Pancreas (tissue), 10 donors: ENCODE measurements at places on chromosomes 5 and 9.
A peak's percentile ranks its signal among the peaks of the same experiment; 100 is the strongest.

- no peaks in the 10 kb centered on the region for H3K36me3 ChIP-seq
- no peaks in the 10 kb centered on the region for H3K4me1 ChIP-seq
- H3K4me3 ChIP-seq = no peak overlapping the region
- no peaks in the 10 kb centered on the region for H3K27me3 ChIP-seq
These were observed 42.1 kb upstream of the TMOD1 start for GRCh38 chr9:97459326-97459725.

DNA sequence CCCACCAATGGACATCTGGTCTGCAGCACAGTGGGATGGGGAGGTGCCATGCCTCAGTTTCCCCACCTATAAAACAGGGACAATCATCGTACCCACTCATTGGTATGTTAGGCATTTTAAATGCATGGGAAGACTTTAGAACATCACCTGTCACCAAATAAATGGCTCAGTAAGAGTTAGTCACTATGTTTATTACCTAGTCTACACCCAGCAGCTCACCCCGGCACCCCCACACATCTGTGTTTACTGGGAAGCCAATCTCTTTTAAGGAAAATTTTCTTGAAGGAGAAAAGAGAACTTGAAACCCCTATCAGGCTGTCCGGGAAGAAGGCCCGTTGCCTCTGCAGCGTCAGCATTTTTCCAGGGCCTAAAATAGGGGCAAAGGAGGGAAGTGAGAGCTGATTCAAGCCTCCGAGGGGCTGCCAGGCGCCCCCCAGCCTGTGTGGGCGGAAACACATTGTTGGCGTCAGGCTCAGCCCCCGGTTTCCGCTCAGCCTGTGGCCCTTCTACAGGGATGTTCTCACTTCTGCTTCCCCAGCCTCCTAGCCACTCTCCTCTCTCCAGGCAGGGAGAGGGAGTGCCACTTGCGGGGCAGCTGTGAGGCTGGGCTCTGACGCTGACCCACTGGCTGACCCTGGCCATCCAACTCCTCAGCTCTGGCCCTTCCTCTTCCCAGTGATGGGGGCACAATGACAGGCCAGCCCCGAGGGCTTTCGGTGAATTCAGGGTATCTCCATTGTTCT, 4.6 kb downstream of the CSF1R start:
- no peak overlapping the region for H3K4me3 ChIP-seq
- H3K36me3 ChIP-seq = no peaks in the 10 kb centered on the region
- no peaks in the 10 kb centered on the region for H3K4me1 ChIP-seq
- no peak for DNase-seq

DNA sequence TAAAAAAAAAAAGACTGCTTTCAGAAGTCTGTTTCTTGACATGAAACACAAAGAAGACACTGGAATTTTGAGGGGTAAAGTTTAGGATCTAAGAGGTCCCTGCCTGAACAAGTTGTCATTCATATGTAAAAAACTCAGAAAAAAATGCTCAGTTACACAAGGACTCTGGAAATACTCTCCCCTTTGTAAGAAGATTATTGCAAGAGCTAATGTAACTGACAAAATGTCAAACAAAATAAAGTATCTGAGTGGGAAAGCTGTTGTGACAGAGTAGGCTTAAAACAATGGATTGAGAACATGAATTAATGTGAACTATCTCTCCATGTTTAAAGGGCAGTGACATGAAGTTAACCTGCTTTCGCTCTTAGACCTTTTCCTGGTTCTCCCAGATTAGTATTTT, 416.7 kb upstream of the TYRP1 start:
- no peaks in the 10 kb centered on the region for H3K4me1 ChIP-seq
- H3K36me3 ChIP-seq = no peaks in the 10 kb centered on the region
- H3K4me3 ChIP-seq = no peak overlapping the region
- H3K27ac ChIP-seq = no peak overlapping the region
- H3K27me3 ChIP-seq = no peaks in the 10 kb centered on the region
- DNase-seq = no peak

DNA sequence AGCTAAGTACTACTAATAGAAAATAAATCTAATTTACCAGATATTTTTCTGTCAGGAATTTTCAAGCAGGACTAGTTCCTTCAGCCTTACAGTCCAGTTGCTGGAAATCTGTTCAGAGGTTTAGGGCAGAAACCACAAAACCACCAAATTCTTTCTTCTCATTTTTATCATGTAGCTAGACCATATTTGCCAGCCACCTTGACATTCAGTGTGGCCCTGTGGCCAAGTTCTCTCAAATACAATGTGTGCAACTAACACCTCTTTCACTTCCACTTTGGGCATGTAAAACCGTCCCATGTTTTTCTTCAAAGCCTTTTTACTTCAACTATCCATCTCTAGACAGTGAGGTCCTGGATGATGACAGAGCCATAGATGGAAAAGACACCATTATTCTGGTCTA, 1133.2 kb upstream of the CDH18 start:
- H3K4me1 ChIP-seq = no peaks in the 10 kb centered on the region
- no peaks in the 10 kb centered on the region for H3K27me3 ChIP-seq
- H3K4me3 ChIP-seq = no peak overlapping the region
- DNase-seq = no peak
- H3K36me3 ChIP-seq = no peaks in the 10 kb centered on the region
- no peak overlapping the region for H3K27ac ChIP-seq

GRCh38 chr9:2267181-2267745, 252.1 kb downstream of the SMARCA2 start:
- no peak overlapping the region for H3K4me3 ChIP-seq
- no peaks in the 10 kb centered on the region for H3K36me3 ChIP-seq
- no peak for DNase-seq
- H3K27ac ChIP-seq = no peak overlapping the region

DNA sequence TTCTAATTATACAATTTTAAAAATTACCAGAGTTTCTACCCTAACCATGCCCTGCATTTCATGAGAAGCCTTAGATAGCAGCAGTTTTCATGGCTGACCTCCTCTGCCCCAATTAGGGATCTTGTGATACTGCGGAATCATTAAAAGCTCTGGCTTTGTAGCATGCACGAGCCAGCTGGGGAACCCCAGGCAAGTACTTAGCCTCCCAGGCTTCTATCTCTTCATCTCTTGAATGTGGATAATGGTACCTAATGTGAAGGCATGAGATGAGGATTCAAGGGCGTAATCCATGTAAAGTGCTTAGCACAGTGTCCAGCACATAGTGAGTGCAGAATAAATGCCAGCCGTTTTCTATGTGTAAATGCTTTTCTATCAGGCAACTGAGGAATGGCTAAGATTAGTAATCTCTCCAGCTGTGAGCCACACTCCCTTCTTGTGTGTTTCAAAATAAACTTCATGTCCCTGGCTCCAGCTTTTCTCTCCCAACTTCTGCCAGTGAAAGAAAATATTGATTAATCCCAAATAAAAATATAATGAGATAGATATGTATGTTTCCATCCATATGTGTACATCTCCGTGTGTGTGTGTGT, 88.4 kb downstream of the APBA1 start:
- no peak overlapping the region for H3K4me3 ChIP-seq
- DNase-seq = no peak
- H3K4me1 ChIP-seq = peaks cover 5% of the 10 kb centered on the region
- H3K27me3 ChIP-seq = no peaks in the 10 kb centered on the region

DNA sequence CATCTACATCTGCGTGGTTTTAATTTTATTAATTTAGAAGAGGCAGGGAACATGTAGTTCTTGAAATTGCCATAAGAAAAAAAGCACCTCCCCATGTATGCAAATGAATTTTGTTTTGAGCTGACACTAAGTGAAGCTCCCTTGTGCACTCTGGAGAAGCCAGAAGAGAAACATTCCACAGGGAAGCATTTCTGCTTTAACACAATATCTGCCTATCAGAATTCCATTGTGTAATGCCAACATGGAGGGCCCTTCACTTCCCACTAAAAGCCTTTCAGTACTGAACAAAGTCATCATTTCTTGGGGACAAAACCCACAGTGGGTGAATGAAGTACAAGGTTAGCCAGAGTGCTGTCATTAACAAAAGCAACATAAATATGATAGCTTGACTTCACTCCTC, 59.7 kb downstream of the PRELID2 start:
- no peaks in the 10 kb centered on the region for H3K4me1 ChIP-seq
- H3K36me3 ChIP-seq = no peaks in the 10 kb centered on the region

GRCh38 chr5:165616490-165617405, 2111.3 kb downstream of the MAT2B start:
- no peak overlapping the region for H3K27ac ChIP-seq
- DNase-seq = no peak
- no peaks in the 10 kb centered on the region for H3K36me3 ChIP-seq
- H3K27me3 ChIP-seq = no peaks in the 10 kb centered on the region

DNA sequence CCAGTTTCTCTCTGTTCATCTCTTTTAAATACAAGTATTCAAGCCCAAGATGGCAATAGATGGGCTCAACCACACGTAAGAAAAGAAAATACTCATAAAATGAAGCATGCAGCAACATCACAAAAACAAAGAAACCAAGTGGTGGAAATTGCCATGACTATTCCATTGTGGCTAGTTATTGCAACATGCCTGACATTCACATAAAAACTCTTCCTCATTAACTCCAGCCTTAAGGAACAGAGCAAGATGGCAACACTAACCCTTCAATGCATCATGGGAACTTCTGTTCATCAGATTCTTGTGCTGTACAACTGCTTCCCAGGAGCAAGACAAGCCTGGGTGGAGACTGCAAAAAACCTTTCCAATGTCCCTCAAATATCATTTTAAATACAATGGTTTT, 1.4 kb upstream of the GLIS3 start:
- H3K4me3 ChIP-seq = no peak overlapping the region
- peak overlapping the region; percentile 41 for H3K27ac ChIP-seq
- H3K27me3 ChIP-seq = no peaks in the 10 kb centered on the region
- no peak for DNase-seq

DNA sequence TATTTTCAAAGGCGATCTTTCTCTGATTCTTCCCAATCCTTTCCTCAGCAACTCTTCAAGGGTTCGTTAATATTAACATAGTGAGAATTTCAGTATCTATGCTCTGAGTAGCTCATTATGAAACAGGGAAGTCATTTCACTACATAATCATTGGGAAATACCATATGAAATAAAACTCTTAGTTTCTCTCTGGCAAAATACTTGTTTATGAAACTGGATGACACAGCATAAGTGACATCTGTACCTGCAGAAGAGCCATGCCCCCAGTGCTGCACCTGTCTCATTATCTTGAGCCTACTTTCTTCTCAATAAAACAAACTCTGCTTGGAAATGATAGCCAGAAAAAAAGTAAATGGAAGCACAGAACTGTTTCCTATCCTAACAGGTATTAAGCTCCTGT, 33.8 kb upstream of the OTULIN start:
- no peak for DNase-seq
- H3K27me3 ChIP-seq = no peaks in the 10 kb centered on the region
- no peak overlapping the region for H3K27ac ChIP-seq
- H3K36me3 ChIP-seq = no peaks in the 10 kb centered on the region
- no peak overlapping the region for H3K4me3 ChIP-seq

DNA sequence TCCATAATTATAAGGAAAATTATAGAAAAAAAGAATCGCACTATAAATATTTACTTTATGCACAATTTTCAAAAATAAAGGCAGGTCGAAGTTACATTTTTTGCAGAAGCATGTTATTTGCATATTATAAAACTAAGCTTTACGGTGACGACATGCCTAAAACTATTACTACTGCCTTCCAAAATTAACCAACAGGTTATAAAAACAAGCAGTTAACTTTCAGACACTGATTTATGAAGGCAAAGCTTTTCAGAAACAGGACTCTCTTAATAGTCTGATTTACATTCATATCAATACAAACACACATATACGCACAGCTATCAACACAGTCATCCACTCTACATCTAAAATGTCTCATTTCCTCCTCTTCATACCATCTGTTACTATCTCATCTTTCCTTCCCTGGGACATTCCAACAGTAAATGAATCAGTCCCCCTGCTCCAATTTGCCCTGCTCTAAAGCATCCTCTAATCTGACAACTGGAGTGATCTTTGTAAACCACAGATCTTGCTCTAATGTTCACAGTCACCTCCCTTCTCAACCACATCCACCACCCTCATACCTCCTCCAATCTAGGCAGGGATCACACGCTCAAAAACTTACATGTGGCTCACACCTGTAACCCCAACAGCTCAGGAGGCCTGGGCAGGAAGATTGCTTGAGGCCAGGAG, 21.6 kb downstream of the FBXW11 start:
- no peaks in the 10 kb centered on the region for H3K36me3 ChIP-seq
- DNase-seq = no peak
- no peak overlapping the region for H3K27ac ChIP-seq
- no peak overlapping the region for H3K4me3 ChIP-seq
- peaks cover 26% of the 10 kb centered on the region for H3K4me1 ChIP-seq
- H3K27me3 ChIP-seq = no peaks in the 10 kb centered on the region

- H3K27me3 ChIP-seq = no peaks in the 10 kb centered on the region
- no peak overlapping the region for H3K27ac ChIP-seq
- no peaks in the 10 kb centered on the region for H3K4me1 ChIP-seq
These were observed 296.1 kb downstream of the NDUFS4 start for GRCh38 chr5:53856506-53856905.

DNA sequence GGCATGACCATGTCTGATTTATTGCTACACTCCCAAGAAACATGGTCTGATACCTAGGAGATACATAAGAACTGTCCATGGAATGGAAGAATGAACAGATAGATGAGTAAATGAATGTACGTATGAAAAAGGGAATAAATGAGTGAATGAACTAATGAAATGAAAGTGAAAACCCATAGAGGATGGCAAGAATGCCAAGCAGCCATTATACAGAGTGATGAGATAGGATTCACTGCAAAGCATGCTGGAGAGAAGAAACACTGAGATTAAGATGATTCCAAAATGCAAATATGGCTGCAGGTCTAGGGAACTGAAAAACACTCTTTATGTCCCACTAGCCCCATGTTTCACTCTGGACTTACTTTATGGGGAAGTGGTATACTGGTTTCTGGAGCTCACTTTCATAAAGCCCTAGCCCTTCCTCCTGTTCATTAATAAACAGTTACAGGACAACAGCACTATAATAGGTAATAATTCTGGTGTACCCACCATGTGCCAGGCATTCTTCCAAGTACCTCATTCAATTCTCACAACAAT, 170.3 kb upstream of the RAD23B start:
- H3K27ac ChIP-seq = no peak overlapping the region
- no peak for DNase-seq
- H3K27me3 ChIP-seq = no peaks in the 10 kb centered on the region
- H3K36me3 ChIP-seq = no peaks in the 10 kb centered on the region

- DNase-seq = no peak
- H3K27me3 ChIP-seq = no peaks in the 10 kb centered on the region
- H3K27ac ChIP-seq = no peak overlapping the region
These were observed 121.0 kb upstream of the LRRTM2 start for GRCh38 chr5:138996120-138996519.

- H3K4me1 ChIP-seq = no peaks in the 10 kb centered on the region
- H3K36me3 ChIP-seq = no peaks in the 10 kb centered on the region
- no peak for DNase-seq
- H3K4me3 ChIP-seq = no peak overlapping the region
- no peaks in the 10 kb centered on the region for H3K27me3 ChIP-seq
These were observed 93.6 kb downstream of the ROR2 start for GRCh38 chr9:91856419-91856818.

- no peak overlapping the region for H3K27ac ChIP-seq
- no peaks in the 10 kb centered on the region for H3K27me3 ChIP-seq
- H3K36me3 ChIP-seq = no peaks in the 10 kb centered on the region
- no peaks in the 10 kb centered on the region for H3K4me1 ChIP-seq
These were observed 31.5 kb upstream of the MYORG start for GRCh38 chr9:34408173-34408572.
